ENCODE measurements at places on chromosomes 2 and 18. TPM values are rescaled to one million over a fixed set of nuclear protein-coding genes. Genes with fewer than 3 reads are reported as not detected.

GRCh38 chr2:231393149-231394131 lies 2.1 kb upstream of the B3GNT7 start:
- no peak overlapping the region for H3K4me3 ChIP-seq
- no peak overlapping the region for H3K27ac ChIP-seq
- no peaks in the 10 kb centered on the region for H3K4me1 ChIP-seq
- peaks cover 10% of the 10 kb centered on the region for H3K27me3 ChIP-seq
- H3K36me3 ChIP-seq, result no peaks in the 10 kb centered on the region

Gene NEU2
- not detected for total RNA-seq

DNA sequence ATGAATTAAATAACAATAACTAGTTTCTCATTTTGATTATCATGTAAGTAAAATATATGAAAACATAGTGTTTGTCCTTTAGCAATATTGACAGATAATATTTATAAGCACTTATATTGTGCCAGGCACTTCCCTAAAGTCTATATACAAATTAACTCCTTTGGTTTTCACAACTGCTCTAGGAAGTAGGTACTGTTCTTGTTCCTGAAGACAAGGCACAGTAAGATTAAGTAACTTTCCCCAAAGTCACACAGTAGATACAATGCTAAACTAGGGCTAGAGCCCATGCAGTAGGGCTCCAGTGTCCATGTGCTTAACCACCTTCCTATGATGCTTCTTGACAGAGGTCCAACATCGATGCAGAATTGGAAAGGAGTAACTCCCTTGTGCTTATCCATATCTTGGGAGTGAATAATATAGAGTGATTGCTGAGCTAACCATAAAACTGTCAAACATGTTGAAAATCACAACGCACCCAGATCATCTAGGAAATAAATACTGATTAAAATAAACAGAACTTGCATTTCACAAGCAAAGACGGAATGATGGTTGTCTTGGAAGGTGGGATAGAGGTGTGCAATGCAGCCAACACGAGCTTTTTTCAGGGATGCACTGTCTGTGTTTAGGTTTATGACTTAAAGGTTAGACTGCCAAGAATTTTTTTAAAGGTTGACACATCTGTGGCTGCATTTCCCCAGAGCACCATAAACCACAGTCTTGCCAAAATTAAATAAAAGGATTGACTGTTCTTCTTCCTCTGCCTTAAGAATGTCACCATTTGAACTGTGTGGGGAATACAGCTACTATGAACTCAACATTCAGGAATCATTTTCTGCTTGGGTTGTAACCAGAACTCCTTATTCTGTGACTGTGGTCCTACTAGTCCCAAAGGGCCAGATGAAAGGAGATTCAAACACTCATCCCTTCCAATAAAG lies 80.8 kb downstream of the ANKRD44 start:
- H3K27me3 ChIP-seq, result no peaks in the 10 kb centered on the region
- no peak for DNase-seq
- no peak overlapping the region for H3K4me3 ChIP-seq
- no peaks in the 10 kb centered on the region for H3K36me3 ChIP-seq

Gene MAPK4
- not detected for total RNA-seq

DNA sequence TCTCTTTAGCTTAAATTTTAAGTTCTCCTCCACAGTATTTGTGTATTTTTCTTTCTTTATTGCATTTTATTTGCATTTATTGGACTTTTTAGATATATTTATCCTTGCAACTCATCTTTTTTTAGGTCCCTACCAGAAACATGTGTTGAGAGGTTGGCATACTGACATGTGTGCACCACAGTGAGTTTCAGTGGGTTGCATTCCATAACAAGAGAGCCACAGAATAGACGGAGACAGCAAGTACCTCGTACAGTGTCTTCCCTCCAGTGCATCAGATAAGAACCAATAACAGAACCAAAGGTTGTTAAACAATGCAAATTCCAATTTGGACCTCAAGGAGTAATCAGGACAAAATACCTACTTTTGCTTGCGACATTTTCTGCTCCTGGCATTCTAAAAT lies 111.9 kb downstream of the DNAH7 start:
- no peaks in the 10 kb centered on the region for H3K27me3 ChIP-seq
- H3K4me3 ChIP-seq, result no peak overlapping the region
- no peaks in the 10 kb centered on the region for H3K36me3 ChIP-seq
- no peak for DNase-seq
- no peak overlapping the region for H3K27ac ChIP-seq
- no peaks in the 10 kb centered on the region for H3K4me1 ChIP-seq

- H3K27me3 ChIP-seq, result no peaks in the 10 kb centered on the region
- H3K36me3 ChIP-seq, result no peaks in the 10 kb centered on the region
- no peak overlapping the region for H3K27ac ChIP-seq
Measured at GRCh38 chr2:64679673-64680425, 26.1 kb upstream of the SERTAD2 start.

- DNase-seq, result no peak
- no peaks in the 10 kb centered on the region for H3K4me1 ChIP-seq
- no peak overlapping the region for H3K27ac ChIP-seq
- H3K4me3 ChIP-seq, result no peak overlapping the region
Measured at GRCh38 chr2:20609349-20609994, 41.4 kb downstream of the HS1BP3 start.

Gene PJVK
- 4.1 TPM for total RNA-seq

Gene GPR155
- 20.4 TPM for total RNA-seq

Gene SCN9A
- not detected for total RNA-seq

GRCh38 chr2:67797801-67798540 lies 264.8 kb downstream of the C1D start:
- H3K4me3 ChIP-seq, result no peak overlapping the region
- no peaks in the 10 kb centered on the region for H3K4me1 ChIP-seq
- H3K27me3 ChIP-seq, result no peaks in the 10 kb centered on the region
- H3K27ac ChIP-seq, result no peak overlapping the region
- no peaks in the 10 kb centered on the region for H3K36me3 ChIP-seq

DNA sequence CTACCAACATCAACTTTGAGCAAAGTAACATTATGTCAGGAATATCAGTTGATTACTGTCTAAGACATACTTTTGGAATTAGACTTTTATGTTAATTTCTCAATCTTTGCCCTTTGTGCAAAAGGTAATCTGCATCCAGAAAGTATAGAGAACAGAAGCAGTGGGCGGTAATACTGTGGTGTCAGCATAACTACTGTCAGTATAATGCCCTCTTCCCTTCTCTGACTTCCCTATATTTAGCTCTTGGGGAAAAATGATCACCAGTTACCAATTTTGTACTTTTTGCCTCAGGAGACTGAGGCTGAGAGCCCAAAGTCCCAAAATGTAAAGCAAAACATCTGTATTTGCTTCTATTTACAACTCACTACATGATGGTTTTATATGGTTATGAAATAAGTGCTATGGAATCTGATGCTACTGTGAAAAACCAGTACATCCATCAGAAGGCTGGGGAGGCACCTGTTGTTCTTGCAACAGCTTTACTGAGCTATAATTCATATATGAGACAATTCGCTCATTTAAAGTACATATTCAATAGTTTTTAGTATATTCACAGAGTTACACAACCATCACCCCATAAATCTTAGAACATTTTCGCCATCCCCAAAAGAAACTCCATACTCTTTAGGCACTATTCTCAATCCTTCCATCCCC lies 51.3 kb upstream of the CD302 start:
- H3K4me1 ChIP-seq, result no peaks in the 10 kb centered on the region
- DNase-seq, result no peak
- no peak overlapping the region for H3K27ac ChIP-seq
- H3K27me3 ChIP-seq, result no peaks in the 10 kb centered on the region
- H3K4me3 ChIP-seq, result no peak overlapping the region
- peaks cover 14% of the 10 kb centered on the region for H3K36me3 ChIP-seq

Gene ROCK2
- total RNA-seq, result 24.3 TPM

DNA sequence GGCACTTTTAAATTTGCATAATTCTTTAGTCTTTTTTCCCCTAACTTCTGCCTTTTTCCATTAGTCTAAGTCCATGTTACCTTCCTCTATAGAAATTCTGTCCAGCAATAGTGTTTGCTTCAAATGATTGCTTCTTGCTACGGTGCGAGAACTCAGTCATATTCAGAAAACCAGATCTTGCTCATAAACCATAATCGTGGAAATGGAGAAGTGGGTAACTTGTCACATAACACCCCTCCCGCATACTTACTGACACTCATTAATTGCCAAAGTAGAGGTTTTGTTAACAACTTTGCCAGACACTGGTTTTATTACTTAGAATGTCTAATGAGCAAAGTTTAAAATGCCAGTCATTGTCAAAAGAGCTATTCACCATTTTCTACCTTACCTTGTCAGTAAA lies 94.3 kb upstream of the TWSG1 start:
- H3K27ac ChIP-seq, result no peak overlapping the region
- peaks cover 39% of the 10 kb centered on the region for H3K36me3 ChIP-seq
- H3K4me3 ChIP-seq, result no peak overlapping the region
- H3K4me1 ChIP-seq, result no peaks in the 10 kb centered on the region
- DNase-seq, result no peak
